ENCODE measurements at places on chromosomes 6 and 20.

DNA sequence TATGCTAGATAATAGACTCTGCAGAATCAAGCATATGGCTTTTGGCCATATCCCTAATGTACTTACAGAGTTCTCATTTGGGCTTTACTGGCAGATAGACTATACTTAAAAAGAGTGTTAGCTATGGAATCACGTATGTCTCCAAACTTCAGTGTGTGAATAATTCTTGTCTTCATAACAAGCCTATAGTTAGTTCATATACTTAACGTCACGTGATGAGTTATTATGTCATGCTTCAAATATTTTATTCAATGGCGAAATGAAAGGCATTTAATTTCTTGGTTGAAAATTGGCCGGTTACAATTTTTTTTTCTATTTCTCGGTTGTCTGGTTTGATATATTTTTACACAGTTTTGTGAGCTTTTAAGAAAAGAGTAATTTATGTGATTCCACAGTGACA lies 62.7 kb downstream of the MEI4 start:
- no peak for DNase-seq

DNA sequence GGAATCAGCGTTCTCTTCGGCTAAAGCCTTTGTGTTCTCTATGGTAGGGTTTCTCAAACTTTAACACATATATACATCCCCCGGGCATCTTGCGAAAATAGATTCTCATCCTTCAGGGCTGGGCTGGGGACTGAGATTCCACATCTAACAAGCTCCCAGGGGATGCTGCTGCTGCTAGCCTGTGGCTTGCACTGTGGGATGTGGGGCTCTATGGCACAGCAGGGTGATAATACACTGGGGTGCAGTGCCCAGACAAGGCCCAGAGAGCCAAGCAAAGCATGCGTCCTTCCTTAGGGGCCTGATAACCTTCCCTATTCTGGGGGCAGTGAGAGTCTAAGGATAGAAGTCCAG lies 102.0 kb downstream of the LAMP5 start:
- DNase-seq, result no peak

GRCh38 chr20:25236450-25237304 lies 11.2 kb upstream of the PYGB start:
- no peak for DNase-seq

- no peak for DNase-seq
Observed at GRCh38 chr20:24810676-24811407, 138.2 kb upstream of the CST7 start.

- DNase-seq, result no peak
Observed at GRCh38 chr6:36662827-36663256, 15.7 kb upstream of the CDKN1A start.

DNA sequence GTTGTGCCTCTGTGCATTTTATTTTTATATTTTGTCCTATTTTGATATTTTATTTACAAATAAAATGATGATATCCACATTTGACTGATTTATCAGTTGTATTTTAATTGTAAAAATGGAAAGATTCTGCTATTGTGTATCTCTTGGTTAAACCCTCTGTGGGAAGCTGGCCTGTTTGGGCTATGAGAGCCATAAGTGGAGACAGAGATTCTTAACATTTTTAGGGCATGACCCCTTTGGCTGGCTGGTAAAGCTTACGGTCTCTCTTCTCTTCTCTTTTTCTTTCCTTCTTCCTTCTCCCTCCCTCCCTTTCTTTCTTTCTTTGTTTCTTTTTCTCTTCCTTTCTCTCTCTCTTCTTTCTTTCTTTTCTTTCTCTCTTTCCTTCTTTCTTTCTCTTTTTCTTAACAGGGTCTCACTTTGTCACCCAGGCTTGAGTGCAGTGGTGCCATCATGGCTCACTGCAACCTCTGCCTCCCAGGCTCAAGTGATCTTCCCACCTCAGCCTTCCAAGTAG lies 172.3 kb upstream of the CDYL start:
- no peak for DNase-seq

GRCh38 chr20:10074513-10074912 lies 39.7 kb downstream of the ANKEF1 start:
- DNase-seq, result no peak

DNA sequence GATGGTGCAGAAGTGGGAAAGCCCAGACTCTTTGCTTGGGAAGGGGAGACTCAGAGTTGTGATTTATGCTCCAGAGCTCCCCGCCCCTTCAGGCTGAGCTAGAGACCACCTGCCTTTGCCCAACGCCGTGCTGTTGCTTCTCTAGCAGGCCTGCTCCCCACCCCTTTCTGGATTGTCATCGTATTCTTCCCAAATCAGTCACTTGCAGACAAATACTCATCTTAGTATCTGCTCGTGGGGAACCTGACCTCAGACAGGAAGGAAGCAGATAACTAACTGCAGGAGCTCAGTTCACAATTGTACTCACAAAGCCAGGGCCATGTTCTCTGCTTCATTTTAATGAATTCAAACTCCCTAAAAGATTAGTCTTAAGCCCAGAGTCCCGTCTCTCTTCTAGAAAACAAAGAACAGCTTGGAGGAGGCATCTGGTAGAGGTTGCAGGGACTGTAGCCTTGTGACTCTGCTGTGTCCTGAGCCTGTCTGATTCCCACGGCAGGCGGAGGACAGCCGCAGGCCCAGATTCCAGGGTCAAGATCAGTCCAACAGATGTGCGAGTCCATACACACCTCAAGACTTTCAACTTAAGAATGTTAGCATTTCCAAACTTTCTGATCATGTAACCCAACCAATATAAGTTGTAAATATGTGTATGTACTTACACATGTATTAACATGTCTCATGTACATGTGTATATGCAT lies 57.2 kb upstream of the GGTLC1 start:
- DNase-seq, result no peak

DNA sequence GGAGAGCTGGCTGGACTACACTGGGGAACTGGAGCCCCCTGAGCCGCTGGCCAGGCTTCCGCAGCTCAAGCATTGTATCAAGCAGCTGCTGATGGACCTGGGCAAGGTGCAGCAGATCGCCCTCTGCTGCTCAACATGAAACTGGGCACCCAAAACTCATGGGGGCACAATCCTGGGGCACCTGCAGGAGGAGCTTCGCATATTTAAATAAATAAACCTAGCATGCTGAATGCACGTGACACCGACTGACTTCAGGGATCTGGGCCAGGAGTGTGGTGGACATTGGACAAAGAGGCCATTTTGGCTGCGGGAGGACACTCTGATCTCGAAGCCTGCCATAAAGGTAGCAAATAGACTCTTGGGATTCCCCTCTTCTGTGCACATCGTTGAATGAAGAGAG lies 6.8 kb downstream of the SCAND1 start:
- DNase-seq, result peak; percentile 56

DNA sequence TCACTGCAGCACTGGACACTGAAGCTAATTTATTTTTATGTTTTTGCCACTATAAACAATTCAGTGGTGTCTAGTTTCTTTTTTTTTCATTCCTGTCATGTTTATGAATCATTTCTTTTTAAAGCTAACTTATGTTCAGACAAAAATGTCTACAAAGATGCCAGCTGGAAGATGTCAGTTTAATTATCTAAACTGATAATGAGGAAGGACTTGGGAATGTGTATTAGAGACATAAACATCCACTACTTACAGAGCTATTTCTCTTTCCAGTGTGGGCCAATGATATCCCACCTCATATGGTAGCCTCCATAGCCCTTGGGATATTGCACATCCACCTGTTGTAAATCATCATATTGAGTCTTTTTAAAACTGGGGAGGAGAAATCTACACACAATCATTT lies 132.1 kb upstream of the FAM184A start:
- no peak for DNase-seq

GRCh38 chr6:90301816-90302215 lies 5.2 kb upstream of the BACH2 start:
- no peak for DNase-seq

- no peak for DNase-seq
Observed at GRCh38 chr6:20403766-20404640, 2.3 kb downstream of the E2F3 start.

GRCh38 chr6:31243508-31243907 lies 28.4 kb downstream of the HLA-C start:
- no peak for DNase-seq

GRCh38 chr6:25922301-25922700 lies 8.2 kb downstream of the SLC17A2 start:
- DNase-seq, result no peak

DNA sequence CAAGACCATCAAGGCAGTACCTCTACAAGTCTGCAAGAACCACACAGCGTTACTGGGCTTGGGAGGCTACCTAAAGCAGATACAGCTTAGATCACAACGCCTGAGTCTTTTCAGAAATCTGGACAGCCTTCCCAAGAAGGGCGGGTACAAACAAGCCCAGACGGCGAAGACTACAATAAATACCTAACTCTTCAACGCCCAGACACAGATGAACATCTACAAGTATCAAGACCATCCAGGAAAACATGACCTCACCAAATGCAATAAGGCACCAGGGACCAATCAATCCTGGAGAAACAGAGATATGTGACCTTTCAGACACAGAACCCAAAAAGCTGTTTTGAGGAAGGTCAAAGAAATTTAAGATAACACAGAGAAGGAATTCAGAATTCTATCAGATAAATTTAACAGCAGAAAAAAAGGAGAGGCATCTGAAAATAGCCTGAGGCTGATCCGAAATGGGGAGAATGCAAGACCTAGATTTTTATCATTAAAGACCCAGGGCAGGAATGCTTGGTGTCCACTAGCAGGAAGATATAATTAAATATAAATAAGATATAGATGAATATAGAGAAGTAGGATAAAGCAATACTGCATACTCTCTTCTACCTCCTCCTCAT lies 131.7 kb upstream of the COL21A1 start:
- no peak for DNase-seq

- DNase-seq, result no peak
Observed at GRCh38 chr6:88349511-88349910, 183.4 kb upstream of the CNR1 start.

DNA sequence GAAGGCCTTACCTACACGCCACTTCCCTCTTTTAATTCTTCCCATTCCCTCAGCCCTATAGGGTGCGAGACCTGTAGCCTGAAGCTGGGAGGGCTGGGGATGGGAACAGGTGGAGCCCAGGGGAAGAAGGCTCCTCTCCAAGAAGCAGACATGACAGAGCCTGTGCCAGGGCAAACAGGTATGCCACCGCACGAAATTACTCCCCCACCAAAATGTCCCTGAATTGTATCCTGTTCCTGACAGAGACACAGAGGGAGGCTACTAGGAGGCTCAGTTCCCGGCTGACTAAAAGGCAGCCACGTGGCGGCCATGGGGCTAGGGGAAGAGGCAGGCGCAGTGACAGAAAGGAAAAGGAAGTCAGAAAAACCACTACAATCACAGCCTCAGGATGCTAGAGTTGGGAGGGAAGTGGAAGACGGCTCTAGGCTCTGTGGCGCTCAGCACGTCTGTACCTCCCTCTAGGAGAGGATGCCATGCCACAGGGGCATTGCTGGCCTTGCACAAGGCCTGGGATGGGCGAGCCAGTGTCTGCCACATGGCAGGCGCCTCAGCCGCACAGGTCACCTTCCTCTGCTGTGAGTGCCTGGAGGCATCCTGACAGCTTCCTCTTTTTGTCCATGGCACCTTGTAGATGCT lies 27.7 kb downstream of the TFEB start:
- no peak for DNase-seq

DNA sequence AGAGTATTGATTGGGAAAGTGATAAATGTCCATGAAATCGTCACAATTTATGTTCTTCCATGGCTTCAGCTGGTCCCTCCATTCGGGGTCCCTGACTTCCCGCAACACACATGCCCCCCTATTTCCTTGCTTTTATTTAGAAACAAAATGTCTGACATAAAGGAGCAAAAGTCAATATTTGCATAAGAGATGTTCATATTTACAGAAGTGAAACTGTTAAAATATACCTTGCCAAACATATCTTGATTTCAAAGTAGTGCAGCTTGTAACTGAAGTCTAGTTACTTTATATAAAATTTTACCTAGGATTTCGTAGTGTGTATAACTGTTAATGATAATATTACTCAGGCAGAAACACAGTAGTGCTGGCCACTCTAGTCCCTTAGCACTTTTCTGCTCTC lies 548.9 kb upstream of the ADGRB3 start:
- DNase-seq, result no peak

- DNase-seq, result no peak
Observed at GRCh38 chr20:43853174-43853803, 61.4 kb upstream of the TOX2 start.

DNA sequence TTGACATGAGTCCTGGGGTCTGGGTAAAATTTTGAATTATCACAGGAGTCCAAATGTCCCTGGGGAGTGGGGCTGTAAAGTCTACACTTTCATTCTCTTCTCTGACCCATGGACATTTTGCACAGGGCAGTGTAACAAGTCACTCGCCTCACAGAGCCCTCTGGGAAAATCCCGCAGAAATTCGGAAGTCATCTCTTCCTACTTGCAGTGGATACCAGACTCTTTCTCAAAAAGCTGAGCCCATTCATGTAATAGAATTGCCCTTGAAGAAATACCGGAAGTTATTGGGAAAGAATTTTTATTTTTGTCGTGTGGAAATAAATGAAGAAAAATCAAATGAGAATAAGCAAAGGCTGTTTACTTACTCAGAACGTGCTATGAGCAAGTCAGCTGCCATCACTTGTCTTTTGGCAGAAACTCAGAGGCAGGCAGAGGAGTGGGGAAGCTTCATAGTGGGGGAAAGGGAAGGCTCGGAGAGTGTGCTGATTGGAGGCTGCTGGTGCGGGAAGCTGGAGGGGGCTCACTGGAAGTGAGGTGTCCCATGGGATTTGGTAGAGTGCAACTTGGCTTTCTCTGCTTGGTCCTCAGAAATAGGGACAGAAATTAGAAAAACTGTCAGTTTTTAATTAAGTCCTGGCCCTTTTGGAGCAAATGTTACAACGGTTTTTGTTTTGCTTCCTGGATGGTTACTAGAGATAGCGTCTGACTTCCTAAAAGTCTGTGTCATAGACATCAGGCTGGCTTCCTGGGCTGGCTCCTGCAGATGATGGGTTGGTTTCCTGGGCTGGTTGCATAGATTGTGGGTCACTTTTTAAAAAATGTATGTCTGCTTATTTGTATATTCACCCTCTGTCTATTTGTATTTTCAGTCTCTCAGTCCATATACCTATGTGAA lies 79.8 kb upstream of the EEF1E1 start:
- no peak for DNase-seq

DNA sequence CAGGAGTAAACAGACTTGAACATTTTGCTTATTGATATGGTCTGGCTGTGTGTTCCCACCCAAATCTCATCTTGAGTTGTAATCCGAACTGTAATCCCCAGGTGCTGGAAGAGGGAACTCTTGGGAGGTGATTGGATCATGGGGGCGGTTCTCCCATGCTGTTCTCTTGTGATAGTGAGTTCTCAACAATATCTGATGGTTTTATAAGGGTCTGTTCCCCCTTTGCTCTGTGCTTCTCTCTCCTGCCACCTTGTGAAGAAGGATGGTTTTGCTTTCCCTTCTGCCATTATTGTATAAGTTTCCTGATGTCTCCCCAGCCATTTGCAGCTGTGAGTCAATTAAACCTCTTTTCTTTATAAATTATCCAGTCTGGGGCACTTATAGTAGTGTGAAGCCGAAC lies 40.0 kb downstream of the MYLIP start:
- DNase-seq, result no peak

DNA sequence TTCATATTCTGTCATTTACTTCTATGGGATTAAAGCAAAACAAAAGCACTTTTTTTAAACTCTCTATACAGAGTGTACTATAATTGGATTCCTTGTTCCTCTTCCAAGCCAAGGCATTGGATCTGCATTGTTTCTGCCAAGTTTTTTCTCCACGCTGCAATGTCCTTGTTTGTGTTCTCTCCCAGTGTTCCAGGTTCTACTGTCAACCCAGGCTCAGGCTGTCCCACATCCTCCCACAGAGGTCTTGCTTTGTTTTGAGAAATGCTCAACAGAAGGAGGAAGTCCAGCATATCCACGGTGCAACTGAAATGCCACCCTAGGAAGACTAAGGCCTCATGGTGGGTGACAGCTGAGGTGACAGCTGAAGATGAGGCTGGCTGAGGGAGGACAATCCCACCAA lies 287.1 kb upstream of the PRDM1 start:
- no peak for DNase-seq

Measured in hematopoietic multipotent progenitor cell treated with erythropoietin and hydrocortisone succinate and interleukin-3 and kit ligand, for 17 days (in vitro differentiated cells).